ENCODE measurements at places on chromosomes 11 and 22. TPM values are rescaled to one million over a fixed set of nuclear protein-coding genes. Genes with fewer than 3 reads are reported as not detected.
A peak's percentile ranks its signal among the peaks of the same experiment; 100 is the strongest.

The FAM180B gene
- 0.21 TPM for polyA plus RNA-seq

The RAB36 gene
- 10.6 TPM for polyA plus RNA-seq

The ANO5 gene
- polyA plus RNA-seq, result 3.5 TPM

The GP1BB gene
- polyA plus RNA-seq, result 3.3 TPM

The GAL gene
- polyA plus RNA-seq, result 0.15 TPM

The NLRX1 gene
- polyA plus RNA-seq, result 10.6 TPM

The F2 gene
- polyA plus RNA-seq, result not detected

The IGLL1 gene
- polyA plus RNA-seq, result 0.89 TPM

The DGCR6 gene
- polyA plus RNA-seq, result 8.1 TPM

DNA sequence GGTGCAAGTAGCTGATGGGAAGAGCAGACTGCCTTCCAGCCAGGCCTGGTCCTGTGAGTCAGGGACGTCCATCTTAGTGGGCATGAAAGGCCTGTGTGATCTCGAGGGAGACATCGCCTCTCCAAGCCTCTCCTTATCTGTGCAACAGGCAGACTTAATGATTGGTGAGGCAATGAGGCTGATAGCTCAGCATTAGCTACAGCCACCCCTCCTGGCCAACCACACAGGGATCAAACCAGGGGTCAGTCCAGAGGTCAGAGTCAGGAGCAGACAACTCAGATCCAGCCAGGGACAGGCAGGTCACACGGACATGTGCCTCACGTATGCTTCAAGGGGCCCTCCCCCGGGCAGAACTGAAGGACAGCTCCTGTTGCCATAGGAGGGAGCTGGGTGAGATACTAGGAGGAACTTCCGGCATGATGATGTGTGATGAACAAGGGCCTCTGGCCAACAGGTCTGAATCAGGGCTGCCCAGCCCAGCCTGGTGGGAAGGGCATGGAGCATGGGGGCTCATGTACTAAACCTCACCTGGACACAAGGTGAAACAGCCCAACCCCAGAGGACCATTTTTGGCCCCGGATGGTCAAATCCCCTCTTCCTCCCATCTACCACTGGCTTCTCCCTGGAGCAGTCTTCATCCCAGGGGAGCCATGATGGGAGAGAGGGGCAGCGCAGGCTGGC, 2.8 kb upstream of the APOC3 start:
- DNase-seq, result no peak

- no peak for DNase-seq
Measured at GRCh38 chr11:66126064-66126463, 56.0 kb downstream of the PACS1 start.

DNA sequence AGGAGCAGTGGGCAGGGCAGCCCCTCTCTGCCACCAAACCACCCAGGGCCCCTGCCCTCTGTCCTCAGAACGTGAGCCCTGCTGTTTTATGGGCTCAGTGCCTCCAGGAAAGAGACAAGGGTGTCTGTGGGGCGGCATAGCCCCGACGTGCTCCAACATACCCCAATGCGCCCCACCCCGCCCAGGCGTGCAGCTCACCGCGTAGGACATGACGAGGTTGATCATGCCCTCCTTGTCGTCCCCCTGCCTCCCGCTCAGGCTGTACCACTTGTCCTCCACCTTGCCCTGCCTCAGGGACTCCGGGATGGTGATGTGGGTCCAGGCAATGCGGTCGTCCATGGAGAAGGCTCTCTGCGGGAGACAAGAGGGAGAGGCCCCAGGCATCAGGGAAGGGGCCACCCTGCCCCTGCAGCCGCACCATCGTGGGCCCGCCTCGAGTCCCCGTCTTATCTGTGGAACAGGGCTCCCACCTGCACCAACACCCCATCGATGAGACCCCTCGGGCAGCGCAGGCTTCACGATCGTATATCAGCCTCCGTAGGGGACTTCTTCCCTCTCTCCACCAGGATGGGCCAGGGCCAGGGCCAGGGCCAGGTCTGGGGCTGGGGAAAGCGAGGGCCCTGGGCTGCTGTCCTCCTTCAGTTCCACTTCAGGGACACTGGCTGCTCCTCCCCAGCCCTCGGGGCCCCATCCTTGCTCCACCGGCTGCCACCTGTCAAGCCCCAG, 20.8 kb downstream of the TOLLIP start:
- peak; percentile 60 for DNase-seq

GRCh38 chr22:42680648-42681047, 31.5 kb upstream of the CYB5R3 start:
- no peak for DNase-seq

DNA sequence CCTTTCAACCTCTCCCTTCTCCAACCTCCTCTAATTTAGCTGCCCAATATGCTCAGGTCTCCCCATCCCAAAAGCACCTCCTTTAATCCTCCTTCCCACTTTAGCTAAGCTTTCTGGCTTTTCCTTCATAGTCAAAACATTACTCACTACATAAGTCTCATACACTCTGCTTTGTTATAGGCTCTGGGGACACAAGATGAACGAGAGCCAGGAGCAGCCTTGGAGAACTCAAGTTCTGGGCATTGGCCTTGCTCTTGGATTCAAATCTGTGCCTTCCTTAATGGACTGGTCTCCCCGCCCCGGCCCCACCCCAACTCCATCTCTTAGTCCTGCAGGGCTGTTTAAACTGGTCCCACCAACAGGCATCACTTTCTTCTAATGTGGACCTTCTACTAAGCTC, 11.4 kb upstream of the HPX start:
- DNase-seq, result no peak

DNA sequence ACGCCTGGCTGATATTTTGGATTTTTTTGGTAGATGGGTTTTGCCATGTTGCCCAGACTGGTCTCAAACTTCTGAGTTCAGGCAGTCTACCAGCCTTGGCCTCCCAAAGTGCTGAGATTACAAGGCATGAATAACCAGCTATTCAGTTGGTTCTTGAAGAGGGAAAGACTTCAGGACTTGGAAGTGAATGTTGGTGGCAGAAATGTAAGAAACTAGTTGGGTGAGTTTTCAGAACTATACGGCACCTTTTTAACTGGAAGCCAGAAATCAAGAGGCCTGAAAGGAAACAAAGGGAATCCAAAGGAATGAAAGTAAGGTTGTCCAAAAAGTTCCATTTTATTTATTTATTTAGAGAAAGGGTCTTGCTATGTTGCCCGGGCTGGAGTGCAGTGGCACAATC, 2.9 kb downstream of the POGLUT3 start:
- DNase-seq, result no peak

- peak; percentile 79 for DNase-seq
Measured at GRCh38 chr11:73217131-73217809, 811 bp upstream of the P2RY2 start.

- no peak for DNase-seq
Measured at GRCh38 chr11:122319085-122319484, 203.1 kb upstream of the BLID start.

- DNase-seq, result no peak
Measured at GRCh38 chr11:47225552-47226400, 11.0 kb downstream of the DDB2 start.

DNA sequence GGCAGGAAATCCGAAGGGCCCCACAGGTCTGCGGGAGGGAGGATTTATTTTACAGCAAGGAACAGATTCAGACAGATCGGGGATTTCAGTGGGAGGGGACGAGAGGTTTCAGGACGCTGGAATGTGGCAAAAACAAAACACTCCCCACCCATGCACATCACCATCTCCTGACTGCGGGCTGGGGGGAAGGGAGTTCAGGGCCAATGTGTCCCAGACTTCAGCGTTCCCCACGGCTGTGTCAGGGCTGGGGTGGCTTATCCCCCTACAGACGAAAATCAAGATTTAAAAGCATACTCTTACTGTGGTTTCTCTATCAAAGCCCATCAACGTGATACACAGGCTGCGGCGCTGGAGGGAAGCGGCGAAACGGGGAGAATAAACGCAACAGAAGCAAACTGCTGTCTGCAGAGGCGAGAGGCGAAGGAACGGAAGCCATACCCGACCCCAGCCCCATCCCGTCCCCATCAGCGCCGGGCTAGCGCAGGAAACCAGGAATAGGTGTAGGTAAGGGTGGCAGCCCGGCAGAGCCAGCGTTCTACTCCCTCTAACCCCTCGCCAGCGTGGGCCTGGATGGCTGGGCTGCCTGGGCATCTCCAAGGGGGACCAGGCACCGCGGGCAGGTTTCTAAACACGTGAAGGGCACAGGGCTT, 2.7 kb downstream of the TENM4 start:
- no peak for DNase-seq

DNA sequence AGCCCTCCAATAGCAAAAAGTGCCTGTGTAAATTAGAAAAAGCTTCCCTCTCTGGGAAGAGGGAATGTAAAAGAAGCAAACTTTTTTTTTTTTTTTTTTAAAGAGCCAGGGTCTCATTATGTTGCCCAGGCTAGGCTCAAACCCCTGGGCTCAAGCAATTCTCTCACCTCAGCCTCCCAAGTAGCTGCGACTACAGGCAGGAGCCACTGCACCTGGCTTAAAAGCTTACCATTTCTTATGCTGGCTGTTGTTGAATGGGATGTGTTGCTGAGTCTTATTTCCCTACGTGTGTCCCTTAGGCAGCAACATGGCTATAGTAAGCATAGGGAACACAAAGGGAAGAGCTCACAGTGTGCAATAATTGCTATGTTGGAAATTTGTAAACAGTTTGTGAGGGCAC, 225.5 kb upstream of the CCDC90B start:
- no peak for DNase-seq

DNA sequence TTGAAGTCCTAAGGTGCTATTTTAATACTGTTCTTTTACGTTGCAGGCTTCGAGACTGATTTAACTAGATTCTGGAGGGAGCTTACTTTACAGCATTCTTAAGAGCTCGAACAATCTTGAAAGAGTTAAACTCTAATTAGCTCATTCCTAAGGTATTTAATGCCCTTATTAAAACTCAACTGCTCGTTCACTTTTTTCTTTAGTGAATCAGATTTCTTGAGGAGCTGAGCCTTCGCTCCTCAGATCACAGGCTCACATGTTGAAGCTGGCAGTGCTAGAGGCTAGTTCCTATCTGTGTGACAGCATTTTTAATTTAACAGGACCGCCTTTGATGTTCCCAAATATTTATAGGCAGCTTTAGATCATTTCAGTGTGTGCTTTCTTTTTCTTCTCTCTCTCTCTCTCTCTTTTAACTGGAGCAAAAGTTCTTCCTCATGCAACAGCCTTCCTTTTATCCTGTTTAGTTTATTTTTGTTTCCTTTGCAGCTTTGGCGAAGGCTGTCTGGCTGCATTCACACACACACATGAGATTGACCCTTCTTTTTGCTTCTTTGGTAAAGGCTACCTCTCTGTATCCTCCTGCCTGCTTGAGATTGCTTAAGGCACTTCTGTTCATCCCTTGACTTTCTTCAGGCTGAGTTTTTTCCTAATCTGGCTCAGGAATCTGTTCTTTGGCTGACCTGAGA, 21.0 kb downstream of the ZNRF3 start:
- DNase-seq, result peak; percentile 63

GRCh38 chr11:12019337-12019736, 10.9 kb upstream of the DKK3 start:
- no peak for DNase-seq

DNA sequence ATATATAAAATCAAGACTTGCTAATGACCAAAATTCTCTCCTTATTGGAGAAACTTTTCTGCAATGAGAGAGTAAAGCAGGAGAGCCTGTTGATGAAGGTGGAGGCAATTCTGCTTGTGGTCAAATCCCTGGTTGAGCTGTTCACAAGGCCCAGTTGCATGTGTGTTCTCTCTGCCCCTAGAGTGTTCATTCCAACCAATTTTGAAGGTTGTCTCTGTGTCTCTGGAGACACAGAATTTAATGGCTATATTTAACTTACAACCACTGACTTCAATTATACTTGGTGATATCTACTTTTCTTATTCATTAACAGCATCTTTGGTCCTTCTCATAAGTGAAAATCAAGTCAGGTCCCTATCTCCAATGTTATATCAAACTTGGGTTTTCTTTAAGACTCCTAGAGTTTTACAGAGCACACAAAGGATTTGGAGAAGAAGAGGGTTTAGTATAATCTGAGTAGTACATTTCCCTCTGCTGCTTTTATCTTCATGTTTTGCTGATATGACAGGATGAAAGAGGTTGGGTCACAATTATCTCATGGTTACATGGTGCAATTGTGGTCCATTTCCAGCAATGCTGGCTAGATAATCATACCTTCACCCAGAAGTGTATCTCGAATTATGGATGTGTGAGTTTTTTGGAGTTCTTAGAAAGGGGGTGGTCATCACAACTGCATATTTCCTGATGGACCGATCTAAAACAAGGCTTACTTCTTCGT, 4.0 kb downstream of the OOSP4A start:
- no peak for DNase-seq

GRCh38 chr22:49659281-49659923, 168.3 kb downstream of the BRD1 start:
- no peak for DNase-seq

DNA sequence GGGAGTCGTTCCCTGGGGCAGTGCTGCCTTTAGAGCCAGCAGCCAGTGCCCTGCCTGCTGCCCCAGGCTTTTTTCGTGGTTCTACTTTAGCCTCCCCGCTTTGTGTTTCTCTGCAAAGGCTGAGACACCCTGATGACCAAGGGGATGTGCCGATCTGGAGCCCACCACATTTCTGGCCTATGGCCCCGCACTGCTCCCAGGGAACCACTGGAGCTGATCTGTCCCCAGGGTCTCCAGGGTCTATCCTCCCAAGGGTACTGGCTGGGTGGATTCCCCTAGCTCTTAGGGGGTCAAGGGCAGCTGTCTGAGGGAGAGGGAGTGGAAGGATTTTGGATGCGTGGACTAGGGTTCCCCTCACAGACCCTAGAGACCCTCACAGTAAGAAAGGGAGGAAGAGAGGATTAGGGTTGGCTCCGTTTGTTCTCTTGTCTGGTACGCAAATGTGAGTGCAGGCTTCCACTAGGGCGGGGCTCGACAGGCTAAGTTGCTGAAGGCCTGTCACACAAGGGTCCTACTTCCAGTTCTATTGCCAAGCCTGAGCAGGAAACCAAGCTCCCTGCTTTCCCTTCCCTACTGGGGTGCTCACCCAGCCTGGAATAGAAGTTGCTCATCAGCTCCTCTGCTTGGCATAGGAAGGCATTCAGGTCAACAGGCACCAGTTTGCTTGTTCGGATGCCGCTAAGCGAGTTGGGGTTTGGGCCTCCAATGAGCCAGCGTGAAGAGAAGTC, 19.3 kb downstream of the TREH start:
- DNase-seq, result no peak

DNA sequence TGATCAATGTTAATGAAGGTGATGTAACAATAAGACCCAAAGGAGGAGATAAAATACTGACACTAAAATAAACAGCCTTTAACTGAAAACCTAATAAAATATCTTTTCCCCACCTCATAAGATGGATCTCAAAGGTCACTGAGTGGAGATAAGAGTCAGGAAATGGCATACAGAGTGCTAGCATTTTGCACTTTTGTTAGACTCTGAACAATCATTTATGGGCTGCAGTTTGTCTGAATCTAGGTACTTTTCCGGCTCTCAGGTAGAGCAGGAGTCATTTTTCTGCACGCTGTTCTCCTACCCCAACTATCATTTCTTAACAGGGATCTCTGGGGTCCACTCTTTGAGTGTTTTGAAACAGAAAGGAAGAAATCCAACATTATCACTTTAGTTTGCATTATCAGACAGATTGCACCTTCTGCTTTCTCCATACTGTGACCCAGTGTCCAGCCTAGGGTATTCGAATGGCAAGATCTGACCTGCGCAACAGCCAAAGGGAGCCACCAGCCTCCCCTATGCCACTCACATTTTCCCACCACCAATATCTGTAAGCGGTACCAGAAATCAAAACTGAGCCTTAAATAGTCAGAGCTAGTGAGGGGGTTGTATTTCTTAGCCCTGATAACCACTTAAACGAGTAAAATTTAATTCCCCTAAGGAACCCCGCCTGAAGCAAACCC, 863 bp downstream of the SIAE start:
- DNase-seq, result no peak

Data from left lung (tissue), 14 donors.